ENCODE measurements at places on chromosomes 5 and 9.

- no peak for DNase-seq
Measured at GRCh38 chr5:22938362-22938761, 85.2 kb upstream of the CDH12 start.

DNA sequence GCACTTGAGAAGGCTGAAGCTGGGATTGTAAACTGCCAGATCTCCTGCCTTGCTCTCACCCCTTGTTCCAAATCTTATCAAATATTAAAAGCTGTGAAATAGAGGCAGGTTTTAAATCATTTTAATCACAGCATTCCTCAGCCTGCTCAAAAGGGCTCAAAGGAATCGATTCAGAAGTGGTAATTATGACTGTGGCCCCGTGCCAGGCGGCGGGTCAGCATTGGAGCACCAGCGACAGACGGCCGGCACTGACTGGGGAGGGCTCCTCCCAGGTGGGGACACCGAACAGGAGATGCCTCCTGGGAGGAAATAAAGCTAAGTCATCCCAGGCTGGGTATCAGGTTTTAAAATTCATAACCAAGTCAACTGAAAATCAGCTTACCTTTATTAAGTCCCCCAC, 66.7 kb downstream of the KCNIP1 start:
- no peak for DNase-seq

DNA sequence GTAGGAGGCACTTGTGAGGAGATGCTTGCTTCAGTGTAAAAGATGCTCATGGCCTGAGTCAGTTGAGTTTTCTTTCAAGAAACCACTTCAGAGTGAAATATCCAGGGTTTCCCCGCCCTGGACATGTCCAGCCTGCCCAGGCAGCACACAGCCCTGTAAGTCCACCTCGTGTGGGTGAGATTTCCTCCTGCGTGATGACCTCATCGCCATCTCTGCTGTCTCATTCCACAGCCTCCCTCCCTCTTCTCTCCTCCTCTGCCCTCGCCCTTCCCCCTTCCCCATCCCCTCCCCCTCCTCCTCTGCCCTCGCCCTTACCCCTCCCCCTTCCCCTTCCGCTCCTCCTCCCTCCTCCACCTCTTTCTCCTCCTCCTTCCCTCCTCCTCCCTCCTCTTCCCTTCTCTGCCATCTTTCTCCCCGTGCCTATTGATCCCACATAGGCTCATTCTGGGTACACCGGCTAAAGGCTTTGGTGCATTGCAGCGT, 34.0 kb upstream of the NCS1 start:
- no peak for DNase-seq

GRCh38 chr9:9901624-9902023, 711.2 kb downstream of the PTPRD start:
- DNase-seq, result no peak

GRCh38 chr9:95225076-95225725, 92.3 kb downstream of the FANCC start:
- no peak for DNase-seq

DNA sequence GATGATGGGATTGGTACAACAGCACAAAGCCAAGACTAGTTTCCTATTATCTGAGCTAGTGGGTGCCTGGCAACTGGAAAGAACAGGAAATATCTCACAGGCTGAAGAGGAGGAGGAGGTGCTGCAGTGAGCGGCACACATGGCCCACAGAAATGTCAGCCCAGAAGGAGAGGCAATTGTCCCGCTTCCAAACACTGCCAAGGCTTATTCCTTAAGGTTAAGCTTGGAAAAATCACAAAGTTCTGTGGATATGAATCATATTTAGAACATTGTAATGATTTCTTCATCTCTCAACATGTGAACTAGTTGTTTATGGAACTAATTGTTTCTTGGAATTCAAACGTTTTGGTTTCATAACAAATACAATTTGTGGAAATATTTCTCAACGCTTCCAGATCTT, 1019.5 kb upstream of the SEMA6A start:
- DNase-seq, result no peak

DNA sequence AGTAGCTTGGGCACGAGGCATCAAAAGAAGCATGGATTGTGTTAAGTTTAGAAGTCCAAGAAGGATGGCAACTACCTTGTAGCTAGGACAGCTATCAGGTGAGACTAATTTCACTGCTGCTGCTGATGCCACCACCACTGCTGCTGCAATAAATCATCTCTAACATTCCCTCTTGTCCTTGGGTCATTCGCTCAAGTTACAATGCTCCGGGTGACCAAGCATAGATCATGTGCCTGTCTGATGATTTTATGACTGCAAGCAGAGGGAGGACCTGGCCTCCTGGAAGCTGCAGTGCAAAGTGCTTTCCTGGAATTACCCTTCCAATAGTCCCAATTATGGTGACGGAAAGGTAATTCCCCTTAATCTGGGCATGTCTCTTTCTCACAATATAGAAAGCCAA, 334.4 kb downstream of the PRELID2 start:
- no peak for DNase-seq

DNA sequence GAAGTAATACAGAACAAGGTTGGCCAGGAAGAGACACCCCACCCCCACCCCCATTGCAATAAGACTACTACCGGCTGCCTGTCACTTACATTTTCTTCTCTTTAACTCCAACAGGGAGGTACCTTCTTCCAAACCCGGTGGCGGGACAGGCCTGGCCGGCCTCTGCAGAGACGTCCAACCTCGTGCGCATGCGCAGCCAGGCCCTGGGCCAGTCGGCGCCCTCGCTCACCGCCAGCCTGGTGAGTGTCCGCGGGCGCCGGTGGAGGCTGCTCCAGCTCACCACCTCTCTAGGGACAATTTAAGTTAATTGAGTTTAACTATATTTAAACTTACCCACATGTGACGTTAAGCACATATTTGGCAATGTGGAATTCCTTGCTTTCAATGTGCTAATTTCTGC, 192.4 kb downstream of the MAST4 start:
- no peak for DNase-seq

GRCh38 chr5:151003503-151003860, 16.9 kb upstream of the GPX3 start:
- no peak for DNase-seq

DNA sequence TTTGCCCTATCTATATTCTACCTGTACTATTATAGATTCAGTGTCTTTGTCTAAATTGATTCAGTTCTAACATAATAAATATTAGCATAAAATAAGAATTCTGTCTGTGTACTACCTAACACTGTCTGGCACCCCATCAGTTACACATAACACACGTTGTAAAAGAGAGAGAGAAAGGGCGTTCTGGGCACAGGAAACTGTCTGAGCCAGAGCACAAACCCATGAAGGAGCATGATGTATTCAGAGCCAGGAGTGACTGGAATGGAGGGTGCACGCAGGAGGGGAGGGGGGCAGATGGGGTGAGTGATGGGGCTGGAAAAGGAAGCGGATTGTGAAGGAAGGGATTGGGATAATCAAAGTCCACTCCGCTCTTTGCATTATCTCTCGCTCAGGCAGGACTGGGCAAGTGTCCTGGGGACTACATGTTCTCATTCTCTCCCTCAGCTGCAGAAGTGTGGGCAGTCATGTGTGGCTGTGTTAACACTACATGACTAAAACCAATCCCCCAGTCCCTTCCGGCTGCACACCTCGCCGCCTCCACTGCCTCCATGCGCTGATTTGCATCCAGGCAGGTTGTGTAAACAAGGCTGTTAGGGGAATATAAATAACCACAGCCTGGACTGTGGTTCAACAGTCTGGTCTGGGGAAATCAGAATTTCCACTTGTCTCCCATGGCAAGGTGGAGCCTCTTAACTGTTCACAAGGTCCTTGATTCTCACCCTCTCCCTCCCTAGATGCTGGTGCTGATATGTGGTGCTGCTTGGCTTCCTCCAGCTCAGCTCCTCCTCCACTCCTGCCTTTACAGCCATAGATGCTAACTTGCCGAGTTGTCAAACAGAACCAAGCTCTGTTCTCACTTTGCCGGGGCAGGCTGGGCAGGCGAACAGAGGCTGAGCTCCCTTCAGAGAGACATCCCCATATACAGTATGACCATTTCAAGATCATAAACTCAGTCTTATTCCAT, 367.5 kb upstream of the BRINP1 start:
- DNase-seq, result no peak

- DNase-seq, result no peak
Measured at GRCh38 chr5:97355775-97356174, 172.7 kb upstream of the RIOK2 start.

- DNase-seq, result no peak
Measured at GRCh38 chr9:114467910-114468309, 37.4 kb downstream of the WHRN start.

GRCh38 chr5:67182301-67182790, 14.3 kb downstream of the CD180 start:
- DNase-seq, result no peak

DNA sequence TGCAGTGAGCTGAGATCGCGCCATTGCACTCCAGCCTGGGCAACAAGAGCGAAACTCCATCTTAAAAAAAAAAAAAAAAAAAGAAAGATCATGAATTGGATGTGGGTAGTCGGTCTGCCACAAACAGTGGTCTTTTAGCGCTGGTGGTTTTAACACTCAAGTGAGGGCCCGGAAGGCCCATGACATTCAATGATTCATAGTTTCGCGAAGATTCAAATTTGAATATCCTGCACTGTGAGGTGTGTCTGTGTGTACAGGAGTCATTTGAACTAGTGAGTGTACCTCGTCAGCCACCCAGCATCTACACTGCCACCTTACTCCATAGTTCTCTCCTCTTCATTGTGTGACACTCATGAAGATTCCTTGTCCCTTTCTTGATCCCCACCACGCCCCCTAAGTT, 41.3 kb downstream of the CFAP77 start:
- no peak for DNase-seq

DNA sequence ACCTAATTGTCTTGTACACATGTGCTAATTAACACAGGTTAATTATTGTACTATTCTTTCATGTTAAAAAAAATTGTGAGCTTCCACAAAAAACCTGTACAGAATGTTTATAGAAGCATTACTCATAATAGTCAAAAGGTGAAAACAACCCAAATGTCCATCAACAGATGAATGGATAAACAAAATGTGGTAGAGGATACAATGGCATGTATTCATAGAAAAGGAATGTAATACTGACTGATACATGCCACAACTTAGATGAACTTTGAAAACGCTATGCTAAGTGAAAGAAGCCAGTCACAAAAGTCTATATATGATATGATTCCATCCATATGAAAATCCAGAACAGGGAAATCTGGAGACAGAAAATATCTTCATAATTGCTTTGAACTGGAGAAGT, 25.6 kb downstream of the RRAGA start:
- DNase-seq, result no peak

DNA sequence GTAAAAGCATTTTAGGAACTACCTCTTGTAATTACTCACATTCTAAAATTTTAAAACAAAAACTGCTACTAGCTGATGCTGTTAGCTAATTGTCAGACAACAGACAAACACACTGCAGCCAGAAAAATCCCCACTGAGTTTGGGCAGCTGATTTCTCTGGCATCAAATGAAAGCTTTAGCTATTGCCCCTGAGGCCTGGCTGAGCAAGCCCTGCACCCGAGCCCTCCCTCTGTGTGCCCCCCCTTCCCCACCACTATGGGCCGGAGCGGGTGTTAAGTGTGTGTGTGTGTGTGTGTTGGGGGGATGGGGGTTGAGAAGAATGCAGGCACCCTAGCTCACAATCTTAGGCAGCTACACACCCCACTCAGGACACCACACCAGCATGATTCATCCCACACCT, 2.4 kb downstream of the NEUROG1 start:
- DNase-seq, result no peak

DNA sequence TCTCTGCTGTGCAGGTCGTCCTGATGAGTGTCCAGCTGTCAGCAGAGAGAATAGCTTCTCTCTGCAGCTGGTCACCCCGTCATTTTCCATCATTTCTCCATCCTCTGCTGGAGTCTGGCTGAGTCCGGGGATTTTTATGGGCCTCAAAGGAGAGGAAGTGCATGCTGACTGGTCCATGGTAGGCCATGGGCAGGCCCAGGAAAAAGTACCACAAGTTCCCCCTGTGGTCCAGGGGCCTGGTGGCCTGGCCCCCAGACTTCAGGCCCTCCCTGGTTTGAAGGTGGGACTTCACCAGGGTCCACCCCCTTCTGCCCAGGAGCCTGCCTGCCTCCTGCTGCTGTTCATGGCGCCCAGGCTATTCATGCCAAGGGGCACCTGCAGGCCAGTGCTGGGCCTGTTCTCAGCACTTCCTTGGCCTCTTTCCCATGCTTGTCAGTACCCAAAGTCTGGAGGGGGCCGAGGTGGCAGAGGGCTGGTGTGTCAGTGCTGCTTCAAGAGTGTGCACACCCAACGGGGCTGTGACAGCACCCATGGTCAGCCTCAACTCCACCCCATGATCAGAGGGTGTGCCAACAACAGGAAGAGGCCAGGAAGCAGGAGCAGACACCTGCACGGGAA, 7.3 kb upstream of the MTMR12 start:
- DNase-seq, result no peak

- no peak for DNase-seq
Measured at GRCh38 chr5:160693831-160694465, 158.1 kb downstream of the ATP10B start.

DNA sequence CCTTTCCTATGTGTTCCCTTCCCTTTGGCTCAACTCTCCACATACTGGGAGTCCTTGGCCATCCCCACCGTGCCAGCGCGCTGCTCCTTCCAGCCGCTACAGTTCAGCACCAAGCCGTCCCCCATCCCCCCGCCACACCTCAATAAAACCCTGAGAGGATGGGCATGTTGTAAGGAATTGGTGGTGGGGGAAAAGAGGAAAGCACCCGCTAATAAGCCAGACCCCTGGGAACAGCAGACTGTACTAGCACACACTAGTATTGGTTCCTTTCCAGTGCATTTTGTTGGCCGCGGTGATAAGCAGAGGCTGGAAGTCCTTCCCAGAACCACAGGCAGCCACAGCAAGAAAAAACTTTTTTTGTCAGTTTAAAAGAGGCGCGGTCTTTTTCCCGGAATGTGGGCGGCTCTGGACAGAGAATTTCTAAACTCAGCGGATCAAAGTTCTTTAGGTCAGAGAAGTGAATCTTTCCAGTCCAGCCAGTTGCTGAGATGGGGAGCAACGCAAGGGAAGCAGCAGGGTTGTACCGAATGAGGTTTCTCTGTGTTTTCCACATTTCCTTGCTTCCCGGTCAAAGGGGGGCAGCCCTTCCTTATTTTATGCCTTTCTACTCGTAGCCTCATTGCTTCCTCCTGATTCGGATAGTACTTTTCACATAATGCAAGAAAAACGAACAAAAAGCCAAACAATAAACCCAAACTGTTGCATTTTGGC, 2.1 kb downstream of the CHSY3 start:
- no peak for DNase-seq

GRCh38 chr5:139456776-139457175, 5.8 kb downstream of the ECSCR start:
- no peak for DNase-seq

DNA sequence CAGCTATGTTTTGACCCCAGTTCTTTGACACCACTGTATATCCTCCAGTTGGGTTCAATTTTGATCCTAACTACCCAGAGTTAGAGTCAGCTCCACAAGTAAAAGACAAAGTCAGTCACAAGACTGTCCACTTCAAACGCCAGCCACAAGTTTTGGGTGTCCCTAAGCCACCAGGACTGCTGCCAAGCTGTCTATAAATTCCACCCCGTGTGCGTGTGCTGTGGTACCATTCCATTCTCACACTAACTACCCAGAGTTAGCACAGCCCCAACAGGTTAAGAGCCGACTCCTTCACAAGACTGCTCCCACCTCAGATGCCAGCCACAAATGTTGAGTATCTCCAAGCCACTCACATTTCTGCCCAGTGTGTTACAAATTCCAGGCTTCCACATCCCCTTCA, 56.7 kb downstream of the APC start:
- DNase-seq, result no peak

All from activated gamma-delta T cell treated with anti-CD3 and anti-CD28 coated beads, Interleukin-2, amount 50 U/mL, for 16 hours (primary cell).